Stimulated activated naive CD4-positive, alpha-beta T cell treated with Interleukin-2 at 50 U/mL for 16 hours (primary cell): ENCODE measurements at places on chromosomes 11 and 22.

GRCh38 chr11:10674911-10675440, 18.6 kb downstream of the IRAG1 start:
- DNase-seq, result no peak

DNA sequence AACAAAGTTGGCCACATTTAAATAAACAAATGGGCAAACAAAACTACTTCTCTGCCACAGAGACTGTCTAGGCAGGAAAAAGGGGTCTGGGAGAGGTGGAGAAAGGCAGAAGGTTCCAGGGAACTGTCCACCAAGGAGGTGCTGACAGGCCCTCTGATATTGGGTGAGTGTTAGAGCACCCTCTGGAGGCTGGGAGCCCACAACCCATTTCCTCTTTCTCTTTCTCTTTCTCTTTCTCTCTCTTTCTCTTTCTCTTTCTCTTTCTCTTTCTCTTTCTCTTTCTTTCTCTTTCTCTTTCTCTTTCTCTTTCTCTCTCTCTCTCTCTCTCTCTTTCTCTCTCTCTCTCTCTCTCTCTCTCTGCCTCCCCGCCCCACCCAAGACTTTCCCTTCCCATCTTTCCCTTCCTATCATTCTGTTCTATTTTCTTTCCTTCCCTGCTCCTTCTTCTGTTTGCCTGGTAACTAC, 912.8 kb downstream of the DLG2 start:
- no peak for DNase-seq

GRCh38 chr11:12724301-12725054, 50.3 kb downstream of the TEAD1 start:
- no peak for DNase-seq

DNA sequence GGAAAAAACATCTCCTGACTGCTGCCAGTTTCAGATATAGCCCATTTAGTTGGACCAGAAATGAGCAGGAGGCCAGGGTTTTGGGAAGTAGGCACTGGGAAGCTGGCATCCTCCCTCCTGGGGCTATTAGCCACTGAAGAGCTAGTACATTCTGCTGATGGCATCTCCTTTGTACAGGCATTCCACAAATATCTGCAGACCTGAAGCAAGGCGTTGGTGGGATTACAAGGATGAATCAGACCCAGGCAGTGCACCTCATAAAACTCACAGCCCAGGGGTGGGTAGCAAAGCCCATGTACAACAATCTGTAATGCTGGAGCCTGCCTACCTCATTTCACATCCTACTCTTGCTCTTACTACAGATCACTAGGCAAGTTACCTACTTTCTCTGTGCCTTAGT, 27.5 kb upstream of the POU2AF1 start:
- no peak for DNase-seq

GRCh38 chr11:31779374-31779791, 31.7 kb downstream of the PAX6 start:
- DNase-seq, result no peak

GRCh38 chr11:127998421-127998820, 588.9 kb downstream of the ETS1 start:
- no peak for DNase-seq
